ENCODE measurements at places on chromosomes 11 and 22.
A peak's percentile ranks its signal among the peaks of the same experiment; 100 is the strongest.

DNA sequence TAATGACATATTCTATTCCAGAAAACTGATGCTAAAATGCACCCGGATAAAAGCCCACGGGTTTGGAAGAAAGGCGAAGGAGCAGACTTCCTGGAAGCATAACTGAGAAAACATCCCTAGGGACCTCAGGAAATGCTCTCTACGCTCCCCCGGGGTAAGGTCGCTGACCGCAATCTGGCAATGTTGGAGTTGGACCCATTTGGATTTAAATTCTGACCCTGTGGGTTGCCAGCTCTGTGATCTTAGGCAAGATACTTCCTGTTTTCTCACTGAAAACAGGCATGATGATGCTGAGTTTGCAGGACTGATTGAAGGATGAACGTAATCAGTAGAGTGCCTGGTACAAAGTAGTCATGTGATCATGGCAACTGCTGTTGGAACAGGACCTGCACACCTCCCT, 1054.0 kb downstream of the NTM start:
- DNase-seq = no peak

- DNase-seq = no peak
Observed at GRCh38 chr11:106276126-106276525, 198.7 kb downstream of the AASDHPPT start.

GRCh38 chr11:35237860-35238715, 99.1 kb downstream of the CD44 start:
- DNase-seq = peak; percentile 30

DNA sequence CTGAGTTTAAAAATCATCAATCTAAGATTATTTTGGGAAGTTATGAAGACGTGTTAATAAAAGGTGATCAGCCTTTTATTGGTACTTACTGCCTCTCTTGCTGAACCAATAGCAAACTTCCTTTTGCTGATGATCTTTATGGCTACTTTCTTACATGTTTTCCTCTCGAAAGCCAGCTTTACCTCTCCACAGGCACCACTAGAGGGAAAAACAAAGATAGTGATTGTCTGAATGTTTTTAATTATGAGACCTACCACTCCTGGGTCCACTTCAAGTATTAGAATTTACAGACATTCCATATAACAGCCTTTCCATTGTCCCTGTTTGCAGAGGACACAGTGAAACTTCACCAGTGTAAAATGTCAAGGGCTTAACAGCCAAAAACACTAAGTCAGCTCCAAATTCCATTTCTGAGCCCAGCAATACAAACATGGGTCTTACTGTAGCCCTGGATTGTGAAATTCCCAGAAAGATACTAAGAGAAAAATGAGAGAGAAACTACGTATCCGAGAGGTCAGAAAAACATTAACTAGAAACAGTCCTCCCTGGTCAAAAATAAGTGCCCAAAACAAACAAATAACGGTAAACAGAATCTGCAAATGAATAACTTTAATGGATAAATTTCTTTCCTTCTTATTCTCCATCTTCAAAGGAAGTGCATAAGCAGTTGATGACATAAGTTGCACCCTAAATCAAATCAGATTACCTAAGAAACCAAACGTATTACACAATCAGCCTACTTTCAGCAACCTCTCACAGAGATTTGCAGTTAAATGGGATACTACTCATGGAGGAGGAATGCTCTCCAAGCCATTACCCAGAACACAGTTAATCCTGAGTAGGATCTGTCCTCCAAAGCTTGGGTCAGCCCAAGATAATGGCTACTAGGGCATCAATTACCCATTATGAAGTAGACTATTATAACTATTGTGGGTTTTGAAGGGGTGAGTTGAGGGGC, 29.5 kb downstream of the CHEK2 start:
- DNase-seq = no peak

GRCh38 chr11:107666911-107667613, 44.8 kb downstream of the SLN start:
- no peak for DNase-seq

- no peak for DNase-seq
Observed at GRCh38 chr11:103257360-103257759, 148.1 kb downstream of the DYNC2H1 start.

DNA sequence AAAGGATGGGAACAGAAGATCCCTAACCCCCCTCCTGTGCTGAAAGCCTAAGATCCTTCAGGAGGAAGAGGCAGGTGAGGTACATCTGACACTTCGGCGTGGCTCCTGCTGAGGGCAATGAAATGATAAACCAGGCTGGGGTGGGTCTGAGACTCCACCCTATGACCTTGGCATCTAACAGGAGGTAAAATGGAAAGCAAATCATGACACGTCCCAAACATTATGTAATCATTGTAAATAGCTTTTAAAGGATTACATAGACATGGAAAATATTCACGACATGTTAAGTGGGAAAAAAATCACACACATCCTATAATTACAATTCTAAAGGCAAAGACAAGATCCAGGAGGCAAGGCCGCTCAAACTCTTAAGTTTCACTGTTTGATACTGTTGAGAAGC, 70.5 kb downstream of the LINC01488 start:
- no peak for DNase-seq

- no peak for DNase-seq
Observed at GRCh38 chr11:35218956-35219355, 80.0 kb downstream of the CD44 start.

- DNase-seq = no peak
Observed at GRCh38 chr11:58289266-58289665, 21.2 kb upstream of the OR10W1 start.

DNA sequence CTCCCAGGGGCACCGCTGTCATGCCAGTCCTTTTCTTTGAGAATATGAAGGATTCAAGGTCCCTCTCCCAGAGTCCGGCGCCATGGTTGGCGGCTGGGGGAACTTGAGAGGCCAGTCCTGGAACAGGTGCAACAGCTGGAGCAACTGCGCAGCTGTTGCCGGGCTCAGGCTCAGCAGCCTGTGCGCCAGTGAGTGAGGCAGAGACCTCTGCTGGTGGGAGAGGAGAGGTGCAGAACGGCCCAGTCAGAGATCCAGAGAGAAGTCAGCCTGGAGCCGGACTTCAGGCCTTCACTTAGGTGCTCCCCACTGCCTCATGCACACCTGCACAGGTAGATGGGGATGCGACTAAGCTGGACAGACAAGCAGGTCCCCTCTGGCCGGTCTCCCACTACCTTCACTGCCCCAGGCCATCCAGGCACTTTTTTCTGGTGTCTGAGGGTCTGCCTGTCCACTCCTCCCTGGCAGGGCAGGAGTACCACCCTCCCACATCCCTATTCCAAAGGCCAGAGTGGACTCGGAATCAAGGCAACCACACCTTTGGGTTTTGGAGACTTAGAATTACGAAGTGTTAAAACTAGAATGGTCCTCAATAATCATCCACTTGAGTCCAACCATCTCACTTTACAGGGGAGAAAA, 4.6 kb downstream of the CHRDL2 start:
- peak; percentile 87 for DNase-seq

GRCh38 chr22:23178512-23179254, 1.6 kb upstream of the BCR start:
- peak; percentile 77 for DNase-seq

DNA sequence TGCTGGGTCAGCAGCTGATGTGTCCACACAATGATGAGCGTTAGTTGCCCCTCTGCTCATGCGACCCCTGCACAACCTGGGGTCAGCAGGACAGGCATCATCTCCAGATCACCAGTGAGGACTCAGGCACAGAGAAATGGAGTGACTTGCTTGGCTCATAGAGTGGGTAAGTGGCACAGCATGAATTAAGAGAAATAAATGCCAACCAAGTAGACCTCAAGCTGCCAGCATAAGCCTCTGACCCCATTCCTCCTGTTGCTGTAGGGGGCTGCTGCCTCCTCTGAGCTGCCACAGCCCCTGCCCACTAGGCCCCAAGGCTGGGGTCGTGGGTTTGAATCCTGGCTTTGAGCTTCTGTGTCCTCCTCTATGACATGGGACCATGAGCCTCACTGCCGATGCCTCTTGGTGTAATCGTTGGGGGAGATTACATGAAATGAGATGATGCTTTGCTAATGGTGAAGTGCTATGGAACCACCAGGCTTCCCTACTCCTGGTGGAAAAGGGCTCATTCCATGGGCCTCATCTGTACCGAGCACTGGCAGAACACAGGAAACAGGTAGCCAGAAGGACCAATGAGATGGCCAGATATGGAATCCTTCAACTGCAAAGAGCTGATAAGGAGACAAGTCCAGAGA, 33.6 kb downstream of the LRRC32 start:
- no peak for DNase-seq

- no peak for DNase-seq
Observed at GRCh38 chr11:72950685-72951084, 136.5 kb downstream of the ATG16L2 start.

DNA sequence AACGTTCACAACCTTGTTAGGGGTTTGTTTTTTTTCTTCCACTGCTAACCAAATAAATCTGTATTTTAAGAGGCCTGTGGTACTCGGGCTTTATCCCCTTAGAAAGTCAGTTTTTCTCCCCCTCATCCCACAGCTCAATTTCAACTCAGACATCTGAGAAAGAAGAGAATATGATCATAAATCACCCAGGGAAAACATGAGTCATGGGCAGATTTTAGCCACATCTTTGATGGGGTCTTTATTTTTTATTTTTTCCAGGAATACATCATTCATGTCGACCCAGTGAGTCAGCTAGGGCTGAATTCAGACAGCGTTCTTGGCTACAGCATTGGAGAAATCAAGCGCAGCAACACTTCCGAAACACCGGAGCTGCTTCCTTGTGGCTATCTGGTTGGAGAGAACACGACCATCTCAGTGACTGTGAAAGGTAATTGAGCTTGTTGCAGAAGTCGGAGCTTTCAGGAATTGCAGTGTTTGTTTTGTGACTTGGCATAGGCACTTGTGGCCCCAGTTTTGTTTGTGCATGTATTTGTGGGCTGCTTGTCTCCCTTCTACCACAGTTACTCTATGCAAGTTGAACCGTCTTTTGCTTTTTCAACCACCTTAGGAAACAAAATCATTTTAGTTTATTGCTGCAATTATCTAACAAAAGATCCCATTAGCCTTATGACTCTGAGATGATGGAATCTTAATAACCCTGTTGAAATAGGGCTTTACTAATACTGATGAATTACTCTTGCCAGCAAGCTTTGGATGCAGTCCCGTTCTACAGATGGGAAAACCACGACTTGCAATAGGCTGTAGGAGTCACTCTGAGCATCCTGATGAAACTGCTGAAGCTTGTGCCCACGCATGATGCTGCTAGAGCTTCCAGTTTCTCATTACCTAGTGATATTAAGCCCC, 62.7 kb downstream of the DBX1 start:
- peak; percentile 43 for DNase-seq

GRCh38 chr11:32225571-32226285, 134.9 kb downstream of the RCN1 start:
- DNase-seq = no peak

Measured in right hindlimb (tissue), 1 donor.